ENCODE measurements at places on chromosomes 2 and 18.

DNA sequence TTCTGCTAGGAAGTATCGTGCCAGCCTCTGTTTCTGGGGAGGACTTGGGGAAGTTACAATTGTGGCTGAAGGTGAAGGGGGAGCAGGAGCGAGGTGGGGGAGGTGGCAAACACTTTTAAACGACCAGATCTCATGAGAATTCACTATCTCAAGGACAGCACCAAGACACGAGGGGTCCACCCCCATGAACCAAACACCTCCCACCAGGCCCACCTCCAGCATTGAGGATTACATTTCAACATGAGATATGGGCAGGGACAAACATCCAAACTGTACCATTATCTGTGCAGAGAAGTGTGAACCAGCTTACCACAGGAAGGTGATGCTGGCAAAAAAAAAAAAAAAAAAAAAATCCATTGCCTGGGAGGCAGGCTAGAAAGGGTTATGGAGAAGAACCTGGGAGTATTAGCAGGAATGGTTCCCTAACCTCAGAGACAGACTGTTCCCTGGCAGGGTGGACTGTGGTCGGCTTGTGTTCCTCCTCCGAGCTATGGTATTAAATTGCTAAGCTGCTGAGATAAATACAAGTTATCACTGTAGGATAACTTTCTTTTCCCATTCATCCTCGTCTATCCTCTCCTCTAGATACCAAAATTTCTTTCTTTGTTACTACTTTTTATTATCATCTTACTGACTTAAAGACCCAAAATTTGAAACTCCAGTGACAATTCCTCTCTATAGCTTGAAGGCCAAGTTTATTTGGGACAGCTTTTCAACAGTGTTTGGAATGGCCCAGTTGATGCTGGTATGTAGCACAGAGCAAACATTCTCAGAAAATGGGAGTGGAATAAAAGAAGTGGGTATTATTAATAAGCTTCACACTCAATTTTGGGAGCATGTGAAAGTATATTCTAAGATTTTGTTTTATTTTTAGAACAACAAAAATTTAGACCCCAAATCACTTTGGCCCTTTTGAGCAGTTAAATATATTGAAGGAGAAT, 73.7 kb upstream of the MAP3K20 start:
- DNase-seq: no peak

- no peak for DNase-seq
Measured at GRCh38 chr18:36348331-36348730, 50.8 kb downstream of the FHOD3 start.

GRCh38 chr2:55153584-55154299, 78.4 kb downstream of the CLHC1 start:
- DNase-seq: no peak

GRCh38 chr2:158973116-158973956, 4.9 kb downstream of the TANC1 start:
- DNase-seq: no peak

GRCh38 chr2:171652416-171652785, 34.9 kb upstream of the DYNC1I2 start:
- peak; percentile 75 for DNase-seq

GRCh38 chr2:12641441-12641840, 75.3 kb upstream of the TRIB2 start:
- no peak for DNase-seq

DNA sequence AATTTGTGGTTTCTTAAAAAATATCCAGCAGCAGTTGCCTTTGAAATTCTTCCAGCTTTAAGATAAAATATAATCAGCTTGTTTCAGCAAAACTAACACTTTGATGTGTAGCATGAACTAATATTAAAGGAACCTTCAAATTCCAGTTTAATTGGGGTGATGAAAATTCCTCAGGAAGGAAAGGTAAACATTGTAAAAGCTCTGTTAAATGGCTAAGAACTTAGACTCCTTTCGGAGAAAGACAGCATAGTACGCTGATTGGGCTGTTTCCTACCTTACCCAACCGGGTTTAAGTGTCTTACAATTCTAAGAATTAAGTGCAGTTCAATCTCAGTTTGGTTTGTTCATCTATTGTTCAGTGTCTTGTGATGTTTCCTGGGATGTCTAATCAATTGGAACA, 108.3 kb downstream of the CDH7 start:
- DNase-seq: no peak

DNA sequence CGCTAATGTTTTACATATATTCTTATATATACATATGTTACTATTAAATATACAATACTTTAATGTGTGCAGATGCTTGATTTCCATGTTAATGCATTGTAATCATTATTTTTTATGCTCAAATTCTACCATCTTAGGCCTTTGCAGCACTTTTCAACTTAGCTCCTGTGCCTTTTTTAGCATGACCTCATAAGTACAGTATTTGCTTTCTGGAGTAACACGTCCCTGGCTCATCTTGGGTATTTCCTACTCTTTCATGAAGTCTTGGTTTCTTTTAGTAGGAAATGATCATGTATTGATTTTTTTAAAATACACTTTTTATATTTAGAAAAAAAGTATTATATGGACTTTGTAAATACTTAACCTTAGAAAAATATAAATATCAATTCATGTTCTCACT, 36.5 kb downstream of the CAB39 start:
- DNase-seq: peak; percentile 48

DNA sequence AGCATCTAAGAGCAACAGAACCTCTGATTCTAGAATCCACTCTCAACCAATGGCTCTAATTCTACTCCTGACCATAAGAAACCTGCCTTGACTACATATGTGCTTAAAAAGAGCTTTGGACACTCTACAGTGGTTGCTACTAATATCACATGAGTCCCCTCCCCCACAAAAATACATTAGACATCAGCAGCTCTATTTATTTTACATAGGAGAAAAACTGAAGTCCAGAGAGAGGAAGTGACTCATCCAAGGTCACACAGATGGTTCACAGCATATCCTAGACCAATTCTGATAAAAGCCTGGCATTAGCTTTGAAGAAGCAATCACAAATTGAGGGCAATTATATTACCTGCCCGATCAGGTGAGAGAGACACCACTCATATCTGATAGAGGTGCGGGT, 49.8 kb downstream of the ALK start:
- no peak for DNase-seq

GRCh38 chr2:46655551-46656436, 176.4 kb downstream of the TMEM247 start:
- DNase-seq: peak; percentile 55

- DNase-seq: no peak
Measured at GRCh38 chr2:1891971-1892486, 147.7 kb upstream of the PXDN start.

DNA sequence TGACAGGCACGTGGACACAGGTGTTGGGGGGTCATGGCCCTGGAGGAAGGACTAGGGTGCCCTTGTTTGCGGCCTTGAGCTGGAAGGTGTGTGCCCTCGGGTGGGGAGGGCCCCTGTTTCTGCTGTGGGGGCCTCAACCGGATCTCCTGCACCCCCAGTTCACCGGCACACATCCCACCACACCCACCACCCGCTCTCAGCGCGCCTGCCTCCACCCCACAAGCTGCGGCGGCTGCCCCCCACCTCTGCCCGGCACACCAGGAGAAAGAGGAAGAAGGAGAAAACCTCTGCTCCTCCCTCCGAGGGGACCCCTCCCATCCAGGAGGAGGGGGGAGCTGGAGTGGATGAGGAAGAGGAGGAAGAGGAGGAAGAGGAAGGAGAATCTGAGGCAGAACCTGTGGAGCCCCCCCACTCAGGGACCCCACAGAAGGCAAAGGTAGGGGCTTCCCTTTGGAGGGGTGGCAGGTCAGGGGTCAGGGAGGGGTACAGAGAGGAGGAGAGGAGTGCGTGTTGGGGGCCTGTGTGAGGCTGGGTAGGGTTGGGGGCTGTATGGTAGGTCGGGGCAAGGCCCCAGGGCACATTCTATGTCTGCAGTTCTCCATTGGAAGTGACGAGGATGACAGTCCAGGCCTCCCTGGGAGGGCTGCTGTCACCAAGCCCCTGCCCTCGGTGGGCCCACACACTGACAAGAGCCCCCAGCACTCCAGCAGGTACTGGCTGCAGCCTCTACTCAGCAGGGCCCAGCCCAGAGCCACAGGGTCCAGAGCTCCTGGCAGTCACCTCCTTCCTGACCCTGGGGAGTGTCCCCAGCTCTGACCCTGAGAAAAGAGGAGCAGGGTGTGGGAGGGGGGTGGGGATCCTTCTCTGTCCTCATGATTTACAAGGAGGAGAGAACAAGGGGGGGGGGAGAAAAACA, 1.8 kb downstream of the SLC4A3 start:
- no peak for DNase-seq

DNA sequence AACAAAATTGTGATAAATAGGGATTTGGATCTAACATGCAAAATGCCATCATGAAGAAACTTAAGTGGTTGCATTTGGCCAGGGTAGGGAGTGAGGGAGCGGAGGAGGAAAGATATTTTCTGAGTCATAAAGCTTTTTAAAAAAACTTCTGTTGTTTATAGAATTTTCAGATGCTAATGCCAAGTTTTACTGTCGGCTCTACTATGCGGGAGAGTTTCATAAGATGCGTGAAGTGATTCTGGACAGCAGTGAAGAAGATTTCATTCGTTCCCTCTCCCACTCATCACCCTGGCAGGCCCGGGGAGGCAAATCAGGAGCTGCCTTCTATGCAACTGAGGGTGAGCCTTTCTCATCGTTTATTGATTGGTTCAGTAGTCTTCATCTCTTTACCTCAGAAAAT, 56.0 kb upstream of the PTH2R start:
- no peak for DNase-seq

DNA sequence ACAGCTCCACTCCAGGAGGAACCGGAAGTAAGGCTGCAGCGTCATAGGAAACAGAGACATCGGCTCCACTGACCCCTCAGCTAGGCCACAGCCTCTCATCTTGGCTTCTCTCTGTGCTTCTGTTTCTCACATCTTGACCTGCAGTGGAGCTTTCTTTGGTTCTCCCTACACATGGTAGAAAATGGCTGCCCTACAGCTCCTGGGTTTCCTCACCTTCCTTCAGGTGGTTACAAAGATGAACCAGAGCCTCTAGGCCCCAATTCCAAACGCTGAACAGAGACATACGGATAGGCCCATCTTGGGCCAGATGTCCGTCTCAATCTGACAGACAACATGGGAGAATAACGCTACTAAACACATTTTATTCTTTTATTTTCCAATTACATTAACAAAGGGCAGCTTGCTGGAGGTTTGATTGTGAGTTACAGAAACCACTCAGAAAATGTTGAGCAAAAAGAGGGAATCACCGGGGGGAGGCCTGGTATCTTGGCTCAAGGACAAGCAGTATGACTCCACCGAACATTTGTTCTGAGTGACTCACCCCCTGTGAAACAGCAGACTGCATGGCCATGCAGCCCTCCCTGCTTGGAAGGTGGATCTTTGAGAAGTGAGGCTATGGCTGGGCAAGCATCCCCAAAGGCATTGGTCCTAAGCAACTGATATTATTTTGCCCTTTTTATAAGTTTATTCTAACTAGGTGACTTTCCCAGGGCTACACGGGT, 303.5 kb downstream of the CDCA7 start:
- DNase-seq: peak; percentile 95

DNA sequence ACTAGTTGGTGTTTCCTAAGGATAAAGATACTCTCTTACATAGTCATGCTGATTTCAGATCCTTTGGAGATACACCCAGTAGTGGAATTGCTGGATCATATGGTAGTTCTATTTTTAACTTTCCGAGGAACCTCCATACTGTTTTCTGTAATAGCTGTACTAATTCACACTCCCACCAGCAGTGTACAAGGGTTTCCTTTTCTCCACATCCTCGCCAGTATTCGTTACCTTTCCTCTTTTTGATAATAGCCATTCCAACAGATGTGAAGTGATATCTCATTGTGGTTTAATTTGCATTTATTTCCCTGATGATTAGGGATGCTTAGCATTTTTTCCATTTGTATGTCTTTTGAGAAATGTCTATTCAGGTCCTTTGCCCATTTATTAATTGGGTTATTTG, 34.0 kb downstream of the ACTR2 start:
- no peak for DNase-seq

GRCh38 chr2:181348107-181348837, 108.9 kb upstream of the ITGA4 start:
- DNase-seq: no peak

- no peak for DNase-seq
Measured at GRCh38 chr18:22670914-22671313, 253.2 kb upstream of the CTAGE1 start.

DNA sequence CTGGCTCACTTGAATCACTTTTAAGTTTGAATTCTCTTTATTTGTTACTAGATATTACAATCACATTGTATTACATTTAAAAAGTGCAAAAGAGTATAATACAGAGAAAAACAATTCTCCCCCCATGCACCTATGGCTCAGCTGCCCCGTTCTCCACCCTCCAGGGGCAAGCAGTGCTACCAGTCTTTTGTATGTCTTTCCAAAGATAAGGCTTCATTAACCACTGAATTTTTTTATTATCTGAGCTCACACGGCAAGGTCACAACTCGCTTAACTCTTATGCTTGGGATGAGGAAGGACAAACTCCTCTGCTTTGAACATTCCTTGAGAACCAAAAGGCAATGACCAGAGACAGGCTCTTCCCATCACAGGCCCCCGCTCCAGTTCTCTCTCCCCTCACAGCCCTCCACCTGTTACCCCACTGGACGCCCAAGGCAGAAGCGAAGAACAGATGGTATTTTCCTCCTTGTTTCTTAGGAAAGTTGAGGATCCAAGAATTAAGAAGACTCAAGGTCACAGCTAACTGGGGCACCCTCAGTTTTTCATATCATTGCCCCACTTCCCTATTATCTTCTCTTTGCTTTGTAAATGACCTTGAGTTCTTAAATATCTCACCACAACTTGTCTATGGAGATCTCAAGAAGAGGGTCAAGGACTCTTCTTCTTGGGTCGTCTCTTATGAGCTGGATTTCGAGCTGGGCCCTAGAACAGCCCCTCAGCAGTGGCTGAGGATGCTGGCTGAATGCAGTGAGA, 30.1 kb downstream of the SH2D6 start:
- no peak for DNase-seq

DNA sequence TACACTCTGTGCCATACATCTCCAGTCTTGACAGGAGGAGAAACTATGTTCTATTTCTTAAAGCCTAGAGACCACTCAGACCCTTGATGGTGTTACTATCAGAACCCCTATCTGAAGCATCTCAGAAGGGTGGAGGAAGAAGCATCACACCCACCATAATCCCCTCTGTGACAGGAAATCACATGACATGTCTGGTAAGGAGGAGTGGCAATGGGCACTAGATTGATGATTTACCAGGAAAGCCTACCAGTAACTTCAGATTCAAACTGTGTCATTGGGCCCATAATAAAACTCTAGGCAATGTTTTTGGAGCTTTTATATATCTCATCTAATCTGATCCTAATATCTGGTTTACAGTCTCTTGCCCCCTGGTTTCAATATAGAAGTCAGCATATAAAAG, 37.1 kb upstream of the C2orf66 start:
- no peak for DNase-seq

DNA sequence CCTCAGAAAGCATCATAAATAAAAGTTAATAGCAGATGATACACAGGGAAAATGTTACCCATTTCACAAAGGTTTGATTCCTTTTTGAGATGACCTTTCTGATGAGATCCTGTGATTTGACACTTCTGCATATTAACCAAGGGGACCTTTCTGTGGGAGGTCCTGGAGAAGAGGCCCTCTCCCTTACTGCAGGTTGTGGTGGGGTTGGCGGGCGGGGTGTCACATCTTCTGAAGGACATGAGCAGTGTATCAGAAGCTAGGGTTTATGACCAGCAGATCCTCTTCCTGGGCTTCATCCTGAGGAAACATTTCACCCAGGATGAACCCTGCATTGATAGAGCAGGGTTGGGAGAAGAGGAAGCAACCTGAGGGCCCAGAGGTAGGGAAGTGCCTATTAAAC, 37.2 kb upstream of the SCLY start:
- no peak for DNase-seq
